ENCODE measurements at places on chromosomes 5 and 9.

GRCh38 chr5:59893429-59894227 is at the start of gene PDE4D:
Gene PDE4D, minus strand, starts transcription at chr5:59893726.
- peak; percentile 68 for DNase-seq

DNA sequence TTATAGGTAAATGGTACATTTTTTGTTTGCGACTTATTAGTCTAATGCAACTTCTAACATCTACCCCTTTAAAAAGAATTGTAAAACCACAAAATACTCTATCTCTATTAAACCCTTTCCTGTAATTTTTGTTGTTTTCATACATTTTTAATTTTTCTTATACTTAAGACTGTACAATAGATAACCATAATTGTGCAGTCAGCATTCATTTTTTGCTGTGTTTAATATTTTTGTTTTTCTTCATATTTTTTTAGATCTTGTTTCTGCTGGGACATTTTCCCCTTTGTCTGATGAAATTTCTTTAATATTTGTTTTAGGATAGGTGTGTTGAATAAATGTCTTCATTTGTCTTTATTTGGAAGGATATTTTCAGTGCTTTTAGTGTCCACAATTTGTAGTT is 19.9 kb downstream of the OR1J1 start:
- no peak for DNase-seq

DNA sequence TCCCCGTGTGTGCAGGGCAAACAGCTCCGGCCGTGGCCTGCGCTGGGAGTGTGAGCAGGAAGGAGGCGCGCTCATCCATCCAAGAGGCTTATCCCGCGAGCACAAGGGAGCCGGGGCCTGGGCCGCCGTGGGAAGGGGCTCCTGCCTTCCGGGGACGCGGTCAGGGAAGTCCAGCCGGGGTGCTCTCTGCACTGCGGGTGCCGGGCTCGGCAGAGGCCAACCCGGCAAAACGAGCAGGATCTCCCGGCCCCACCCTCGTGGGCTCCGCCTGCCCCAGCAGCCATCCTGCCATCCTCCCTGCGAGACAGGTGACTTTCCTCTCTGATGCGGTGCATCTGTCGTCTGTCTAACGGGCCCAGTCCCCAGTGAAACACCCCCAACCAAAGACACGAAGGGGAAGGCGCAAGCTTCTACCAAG is 244.2 kb downstream of the AUH start:
- DNase-seq, result no peak

GRCh38 chr5:163330723-163331668 is 106.4 kb upstream of the CCNG1 start:
- no peak for DNase-seq

GRCh38 chr5:180172447-180173197 is 36.4 kb downstream of the RASGEF1C start:
- no peak for DNase-seq

- DNase-seq, result no peak
These were observed 435.9 kb upstream of the DMAC1 start for GRCh38 chr9:8235489-8235888.

GRCh38 chr9:92446536-92446935 is 22.3 kb upstream of the OMD start:
- DNase-seq, result no peak

GRCh38 chr5:143065185-143065965 is 295.2 kb downstream of the ARHGAP26 start:
- DNase-seq, result no peak

DNA sequence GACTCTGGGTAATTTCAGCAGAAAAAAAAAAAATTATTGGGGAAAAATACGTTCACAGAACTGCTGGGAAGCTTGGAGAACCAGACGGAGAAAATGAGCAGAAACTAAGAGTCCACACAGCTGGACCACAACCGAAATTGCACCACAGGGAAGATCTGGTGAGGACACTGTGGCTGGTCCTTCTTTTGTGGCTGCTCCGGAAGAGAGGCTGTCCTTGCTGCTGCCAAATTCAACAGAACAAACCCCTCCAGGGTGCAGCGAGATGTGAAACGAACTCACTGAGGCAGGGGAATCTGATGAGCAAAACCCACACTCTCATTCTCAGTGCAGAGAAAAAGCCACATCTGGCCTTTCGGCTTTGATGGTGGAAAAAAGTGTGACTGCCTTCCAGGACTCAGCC is 200.0 kb downstream of the ACTL7B start:
- DNase-seq, result no peak

DNA sequence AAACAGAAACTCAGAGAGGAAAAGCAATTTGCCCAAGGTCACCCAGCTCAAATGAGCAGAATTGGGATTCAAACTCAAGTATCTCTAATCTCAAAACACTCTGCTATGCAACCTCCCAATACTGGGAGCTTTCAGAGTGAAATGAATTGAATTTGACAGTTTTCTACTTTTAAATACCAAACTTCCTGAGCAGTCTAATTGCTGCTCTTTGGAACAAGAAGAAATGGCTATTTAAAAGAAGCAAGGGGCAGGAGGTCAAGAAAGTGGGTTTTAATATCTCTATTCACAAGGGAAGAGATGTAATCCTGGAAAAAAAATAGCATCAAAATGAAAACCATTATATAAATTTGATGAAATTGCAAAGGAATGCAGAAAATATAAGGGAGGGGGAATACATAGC is 142.6 kb downstream of the INSYN2B start:
- DNase-seq, result no peak

- DNase-seq, result no peak
These were observed 121.4 kb downstream of the NFIB start for GRCh38 chr9:14192556-14192955.

GRCh38 chr9:101693546-101694336 is 44.7 kb downstream of the GRIN3A start:
- no peak for DNase-seq

GRCh38 chr5:142685418-142686209 is at the start of gene FGF1:
Gene FGF1, minus strand, starts transcription at chr5:142686090. Its CDS starts 71,963 bp downstream, at chr5:142614127.
- no peak for DNase-seq

DNA sequence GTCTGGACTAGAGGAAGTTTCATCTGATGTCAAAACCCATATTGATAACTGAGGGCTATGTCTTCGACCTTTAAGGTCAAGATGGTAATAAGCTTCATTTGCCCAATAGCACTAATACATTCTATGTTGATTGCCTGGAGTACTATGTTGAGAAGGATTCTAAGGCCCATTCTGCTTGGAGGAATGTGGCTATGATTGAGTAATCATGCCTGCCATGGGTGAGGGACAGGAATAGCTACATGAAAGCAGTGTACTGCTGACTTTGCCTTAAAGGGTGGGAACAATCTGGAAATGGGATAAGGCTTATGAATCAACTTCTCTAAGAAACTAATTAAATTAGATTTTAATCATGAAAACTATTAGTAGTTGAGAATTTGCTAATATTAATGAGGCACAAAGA is 13.6 kb downstream of the NNT start:
- no peak for DNase-seq

- DNase-seq, result no peak
These were observed 17.6 kb upstream of the MTMR12 start for GRCh38 chr5:32330126-32330971.

DNA sequence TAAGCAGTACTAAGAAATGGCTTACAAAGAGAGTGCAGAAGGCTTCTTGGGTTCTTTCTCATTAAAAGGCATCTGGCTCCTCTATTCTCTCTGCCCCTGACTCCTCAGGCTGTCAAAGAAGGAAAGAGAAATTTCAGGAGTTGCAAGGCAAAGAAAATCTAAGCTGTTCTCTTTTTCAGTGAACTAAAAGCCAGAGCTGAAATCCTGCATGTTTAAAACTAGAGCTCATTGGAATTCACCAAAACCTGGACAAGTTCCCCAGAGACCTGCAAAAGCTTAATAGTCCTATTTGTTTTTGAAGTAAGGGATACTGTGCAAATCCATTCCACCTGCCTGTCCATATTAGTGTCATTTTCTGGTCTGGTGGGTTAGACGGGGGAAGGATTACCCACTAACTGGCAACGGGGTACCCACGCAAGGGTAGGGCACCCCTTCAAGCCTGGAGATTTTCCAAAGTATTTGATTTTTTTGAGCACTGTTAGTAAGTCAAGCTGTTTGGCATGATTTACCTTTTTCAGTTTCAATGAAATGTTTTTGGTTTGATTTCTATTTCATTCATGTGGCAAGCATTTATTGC is 179.3 kb downstream of the FSTL4 start:
- no peak for DNase-seq

DNA sequence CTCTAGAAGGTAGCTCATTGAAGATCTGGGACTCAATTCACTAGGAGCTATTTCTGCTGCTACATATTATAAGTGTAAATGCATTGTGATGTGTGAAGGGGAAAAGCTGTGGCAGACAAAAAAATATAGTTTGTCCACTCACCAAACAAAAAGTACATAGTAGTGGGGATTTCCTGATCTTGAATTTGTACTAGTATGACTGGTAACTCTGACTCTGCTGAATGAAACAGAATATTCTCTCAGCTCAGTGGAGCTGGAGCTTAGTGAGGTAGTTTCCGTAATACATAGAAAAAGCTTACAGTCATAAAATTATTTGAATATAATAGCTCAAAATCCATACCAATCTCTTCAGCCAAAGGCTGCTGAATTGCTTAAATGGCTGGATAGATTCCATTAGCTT is 455.6 kb upstream of the CD180 start:
- no peak for DNase-seq

- DNase-seq, result no peak
These were observed 159.8 kb upstream of the PHYKPL start for GRCh38 chr5:178392386-178392785.

DNA sequence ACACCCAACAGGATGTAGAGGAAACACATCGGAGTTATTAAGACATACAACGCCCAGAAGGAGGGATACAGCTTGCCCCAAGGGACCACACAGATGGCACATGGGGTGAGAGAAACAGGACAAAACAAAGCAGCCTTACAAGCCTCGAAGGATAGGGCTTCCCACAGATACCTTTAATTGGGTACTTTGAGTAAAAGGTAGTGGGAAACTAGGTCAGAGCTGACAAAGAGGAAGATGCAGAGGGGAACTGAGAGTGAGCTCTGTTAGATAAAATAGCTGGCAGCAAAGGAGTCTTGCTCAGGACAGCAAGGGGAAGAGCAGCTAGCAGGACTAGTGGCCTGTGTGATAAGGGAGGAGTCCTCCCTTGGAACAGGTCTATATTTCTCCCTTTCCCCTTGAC is 48.2 kb downstream of the OTP start:
- DNase-seq, result no peak

- no peak for DNase-seq
These were observed 41.8 kb downstream of the ARHGAP26 start for GRCh38 chr5:142811866-142812557.

- no peak for DNase-seq
These were observed 74.0 kb downstream of the C9orf85 start for GRCh38 chr9:71985297-71985911.

- DNase-seq, result no peak
These were observed 326.8 kb upstream of the SGCD start for GRCh38 chr5:156000115-156000514.

DNA sequence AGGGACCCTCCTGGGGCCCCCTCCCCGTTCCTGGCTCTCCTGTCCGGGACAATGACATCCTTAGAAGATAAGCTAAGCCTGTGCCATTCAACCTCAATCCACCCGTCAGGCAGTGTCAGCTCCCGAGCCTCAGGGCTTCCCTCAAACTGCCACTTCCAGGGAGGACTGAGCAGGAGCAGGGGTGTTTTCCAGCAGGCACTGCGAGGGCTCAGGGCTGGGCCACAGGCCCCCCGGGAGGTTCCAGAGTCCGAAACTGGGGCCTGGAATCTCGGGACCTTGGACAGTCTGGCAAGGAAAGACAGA is 26.2 kb downstream of the LHX3 start:
- DNase-seq, result no peak

DNA sequence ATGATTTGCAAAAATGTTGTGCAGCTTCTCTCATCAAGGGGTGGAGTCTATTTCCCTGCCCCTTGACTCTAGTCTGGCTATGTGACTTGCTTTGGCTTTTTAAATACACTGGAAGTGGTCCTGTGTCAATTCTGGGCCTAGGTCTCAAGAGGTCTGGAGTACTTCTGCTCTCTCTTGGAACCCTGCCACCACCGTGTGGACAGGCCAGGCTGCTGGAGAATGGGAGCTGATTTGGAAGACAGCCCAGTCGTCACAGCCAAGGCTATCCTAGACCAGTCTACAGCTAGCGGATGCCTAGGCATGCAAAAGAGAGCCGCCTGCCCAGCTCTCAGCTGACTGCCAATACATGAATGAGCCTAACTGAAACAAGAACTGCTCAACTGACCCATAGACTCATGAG is 56.7 kb upstream of the CLINT1 start:
- DNase-seq, result no peak

GRCh38 chr9:99210572-99210971 is 11.2 kb downstream of the ALG2 start:
- no peak for DNase-seq

DNA sequence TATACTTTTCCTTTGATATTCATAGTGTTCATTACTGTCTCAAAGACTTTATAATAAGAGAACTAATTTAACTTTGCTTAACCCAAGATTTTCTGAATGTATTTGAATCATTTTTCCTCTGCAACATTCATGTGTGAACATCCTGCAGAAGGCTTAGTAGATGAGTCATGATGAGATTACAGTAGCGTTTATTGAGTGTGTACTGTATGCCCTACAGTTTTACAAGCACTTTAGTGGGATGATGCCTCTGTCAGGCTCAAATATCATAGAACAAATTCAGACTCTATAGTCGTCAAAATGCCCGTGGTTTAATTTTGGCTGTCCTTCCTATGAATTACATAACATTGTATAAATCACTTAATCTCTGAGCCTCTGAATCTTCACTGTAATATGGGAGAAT is 41.2 kb downstream of the FYB1 start:
- no peak for DNase-seq

GRCh38 chr9:76667521-76667957 is 96.7 kb upstream of the PCA3 start:
- no peak for DNase-seq

GRCh38 chr5:106873568-106873967 is 797.2 kb downstream of the EFNA5 start:
- no peak for DNase-seq

DNA sequence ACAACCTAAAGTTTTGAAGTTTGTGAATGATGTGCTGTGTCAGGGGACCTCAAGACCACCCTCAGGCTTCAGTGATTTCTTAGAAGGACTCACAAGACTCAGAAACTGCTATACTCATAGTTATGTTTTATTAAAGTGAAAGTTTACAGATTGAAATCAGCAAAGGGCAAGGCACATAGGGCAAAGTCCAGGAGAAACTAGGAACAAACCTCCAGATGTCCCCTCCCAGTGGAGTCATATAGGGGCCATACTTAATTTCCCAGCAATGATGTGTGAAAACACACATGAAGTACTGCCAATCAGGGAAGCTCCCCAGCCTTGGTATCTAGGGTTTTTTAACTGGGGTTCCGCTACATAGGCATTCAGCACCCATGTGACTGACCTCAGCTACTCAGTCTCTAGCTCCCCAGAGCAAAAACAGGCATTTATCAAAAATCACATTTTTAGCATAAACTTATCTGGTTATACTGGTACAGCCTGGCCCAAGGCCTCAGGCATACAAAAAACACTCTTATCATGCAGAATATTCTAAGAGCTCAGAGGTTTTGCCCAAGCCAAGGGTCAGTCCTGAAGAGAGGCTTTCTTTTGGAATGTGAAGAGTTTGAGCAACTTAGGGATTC is 74.7 kb upstream of the ANKRD55 start:
- DNase-seq, result no peak

- DNase-seq, result no peak
These were observed 7.1 kb upstream of the DOCK2 start for GRCh38 chr5:169629847-169630548.
